Activated T-helper 1 cell treated with anti-CD3 and anti-CD28 coated beads, Interleukin-12 subunit alpha, Interleukin-12 subunit beta, Interleukin-2, Interleukin-4 antibody, amounts not matched to agents 30 ng/mL and 10 ng/mL and 1 ng/mL, durations not matched to agents 14 hours and 24 hours and 36 hours (primary cell): ENCODE measurements at places on chromosomes 12 and 14.
A peak's percentile ranks its signal among the peaks of the same experiment; 100 is the strongest.

DNA sequence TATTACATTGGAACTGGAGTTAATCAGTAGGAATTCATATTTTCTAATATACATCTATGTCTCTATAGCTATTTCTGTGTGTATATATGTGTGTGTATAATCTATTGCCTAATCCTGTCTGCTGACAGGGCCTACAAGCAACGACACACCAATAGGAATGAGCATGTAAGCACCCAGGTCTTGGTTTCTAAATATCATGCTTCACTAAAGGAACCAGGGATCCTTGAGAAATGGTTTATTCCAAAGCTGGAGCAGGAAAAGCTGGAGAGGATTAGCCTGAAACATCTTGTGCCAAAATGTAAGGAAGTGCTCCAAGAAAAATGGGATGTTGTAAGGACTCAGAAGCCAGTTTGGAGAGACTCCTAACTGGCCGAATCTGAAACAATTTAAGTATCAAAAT lies 29.3 kb upstream of the LGALS3 start:
- DNase-seq = no peak

GRCh38 chr12:120102189-120103043 lies 14.1 kb downstream of the RAB35 start:
- DNase-seq = no peak

DNA sequence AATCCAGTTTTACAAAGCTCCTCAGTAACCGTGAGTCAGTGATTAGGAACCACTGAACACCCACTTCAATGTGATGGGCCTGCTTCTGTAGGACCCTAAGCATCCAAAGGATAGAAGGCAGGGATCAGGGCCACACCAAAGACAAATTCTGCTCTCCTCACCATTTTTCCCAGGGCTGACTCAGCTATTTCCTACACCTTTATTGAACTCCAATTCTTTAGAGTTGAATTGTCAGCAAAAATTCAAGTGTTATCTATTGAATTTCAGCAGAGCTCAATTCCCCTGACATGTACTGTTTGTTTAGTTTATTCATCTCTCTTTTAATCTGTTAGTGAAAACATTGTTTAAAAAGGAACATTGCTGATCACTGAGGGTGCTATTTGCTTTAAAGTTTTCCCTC lies 457.7 kb upstream of the TMPO start:
- DNase-seq = no peak

DNA sequence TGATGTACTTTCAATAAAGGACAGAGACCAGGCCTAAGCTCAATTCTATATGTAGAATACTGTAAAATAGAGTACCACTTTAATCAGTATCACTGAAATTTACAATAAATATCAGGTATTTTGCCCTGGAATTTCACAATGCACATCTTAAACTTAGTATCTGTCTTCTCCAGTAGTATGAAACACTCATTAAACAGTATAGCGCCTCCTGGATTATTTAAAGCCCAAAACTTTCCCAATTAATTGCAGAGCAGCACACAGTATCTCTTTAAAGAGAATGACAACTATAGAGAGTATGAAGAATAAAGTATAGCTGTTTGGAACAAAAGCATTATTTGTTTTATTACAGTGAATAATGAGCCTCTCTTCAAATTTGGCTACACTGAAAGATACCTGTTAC lies 80.2 kb downstream of the BHLHE41 start:
- no peak for DNase-seq

DNA sequence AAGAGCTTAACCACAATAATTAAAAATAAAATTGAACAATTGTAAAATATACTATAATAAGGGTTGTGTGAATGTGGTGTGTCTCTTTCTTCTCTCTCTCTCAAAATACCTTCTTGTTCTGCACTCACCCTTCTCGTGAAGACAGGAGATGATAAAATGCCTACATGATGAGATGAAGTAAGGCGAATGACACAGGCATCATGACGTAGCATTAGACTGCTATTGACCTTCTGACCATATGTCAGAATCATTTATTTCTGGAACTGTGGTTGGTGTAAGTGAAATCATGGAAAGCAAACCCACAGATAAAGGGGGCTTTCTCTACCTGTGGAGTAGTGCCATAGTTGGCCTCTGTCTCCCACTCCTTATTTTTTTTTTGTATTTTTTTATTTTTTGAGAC lies 37.8 kb upstream of the NUAK1 start:
- DNase-seq = no peak

DNA sequence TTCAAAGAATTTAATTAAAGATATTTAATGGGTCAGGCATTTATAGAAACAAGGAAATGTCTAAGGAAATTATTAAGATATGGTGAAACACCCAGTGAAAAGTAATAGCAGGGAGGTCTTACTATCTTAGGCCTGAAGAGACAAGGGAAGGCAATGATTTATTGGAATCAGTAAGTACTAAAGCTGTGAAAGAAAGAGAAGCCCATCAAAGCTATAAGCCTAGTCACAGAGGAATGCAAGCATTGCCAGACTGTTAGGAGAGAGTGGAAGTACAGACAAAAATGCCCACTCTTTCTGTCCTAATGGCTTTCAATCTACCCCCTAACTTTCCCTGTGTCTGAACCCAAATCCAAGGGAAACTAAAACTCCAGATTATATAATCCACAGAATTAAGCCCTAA lies 69.2 kb upstream of the PIK3C2G start:
- no peak for DNase-seq

- no peak for DNase-seq
Observed at GRCh38 chr12:13342971-13343370, 146.4 kb downstream of the EMP1 start.

GRCh38 chr14:64649383-64649998 lies 54.7 kb upstream of the PLEKHG3 start:
- no peak for DNase-seq

DNA sequence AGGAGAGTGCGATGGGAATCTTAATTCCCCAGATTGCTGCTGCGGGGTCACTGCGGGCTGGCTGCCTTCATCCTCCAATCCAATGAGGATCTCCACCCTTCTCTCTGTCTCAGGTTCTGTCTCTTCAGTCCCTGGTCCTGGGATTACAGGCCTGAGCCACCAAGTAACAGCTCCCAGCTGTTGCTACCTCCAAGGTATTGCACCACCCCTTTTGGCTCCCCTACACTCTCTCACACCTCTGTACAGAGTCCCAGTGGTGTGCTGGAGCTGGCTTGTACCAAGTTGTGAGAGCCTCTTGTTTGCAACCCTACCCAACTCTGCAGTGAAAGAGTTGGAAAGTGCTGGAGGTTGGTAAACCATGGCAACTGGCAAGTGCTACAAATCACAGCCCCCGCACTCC lies 10.0 kb upstream of the RILPL1 start:
- DNase-seq = no peak

- no peak for DNase-seq
Observed at GRCh38 chr12:101792046-101792931, 38.5 kb downstream of the GNPTAB start.

- no peak for DNase-seq
Observed at GRCh38 chr12:119178544-119179334, at the start of gene HSPB8. Gene HSPB8 (plus strand): TSS chr12:119178931. CDS start chr12:119179313, 382 bp downstream.

DNA sequence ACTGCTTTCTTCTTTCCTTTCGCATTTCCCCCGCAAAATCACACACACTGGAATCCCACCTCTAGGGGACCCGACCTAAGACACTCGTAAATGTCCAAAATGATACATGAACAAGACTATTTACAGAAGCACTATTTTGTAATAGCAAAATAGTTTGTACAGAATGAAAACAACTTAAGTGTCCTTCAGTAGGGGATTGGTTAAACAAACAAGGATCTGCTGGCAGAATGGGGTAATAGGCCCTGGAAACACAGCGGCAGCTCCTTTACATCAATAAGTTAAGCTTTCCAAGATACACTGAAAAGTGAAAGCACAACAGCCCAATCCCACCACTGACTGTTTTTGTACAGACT lies 48.8 kb downstream of the LTBP2 start:
- DNase-seq = no peak

DNA sequence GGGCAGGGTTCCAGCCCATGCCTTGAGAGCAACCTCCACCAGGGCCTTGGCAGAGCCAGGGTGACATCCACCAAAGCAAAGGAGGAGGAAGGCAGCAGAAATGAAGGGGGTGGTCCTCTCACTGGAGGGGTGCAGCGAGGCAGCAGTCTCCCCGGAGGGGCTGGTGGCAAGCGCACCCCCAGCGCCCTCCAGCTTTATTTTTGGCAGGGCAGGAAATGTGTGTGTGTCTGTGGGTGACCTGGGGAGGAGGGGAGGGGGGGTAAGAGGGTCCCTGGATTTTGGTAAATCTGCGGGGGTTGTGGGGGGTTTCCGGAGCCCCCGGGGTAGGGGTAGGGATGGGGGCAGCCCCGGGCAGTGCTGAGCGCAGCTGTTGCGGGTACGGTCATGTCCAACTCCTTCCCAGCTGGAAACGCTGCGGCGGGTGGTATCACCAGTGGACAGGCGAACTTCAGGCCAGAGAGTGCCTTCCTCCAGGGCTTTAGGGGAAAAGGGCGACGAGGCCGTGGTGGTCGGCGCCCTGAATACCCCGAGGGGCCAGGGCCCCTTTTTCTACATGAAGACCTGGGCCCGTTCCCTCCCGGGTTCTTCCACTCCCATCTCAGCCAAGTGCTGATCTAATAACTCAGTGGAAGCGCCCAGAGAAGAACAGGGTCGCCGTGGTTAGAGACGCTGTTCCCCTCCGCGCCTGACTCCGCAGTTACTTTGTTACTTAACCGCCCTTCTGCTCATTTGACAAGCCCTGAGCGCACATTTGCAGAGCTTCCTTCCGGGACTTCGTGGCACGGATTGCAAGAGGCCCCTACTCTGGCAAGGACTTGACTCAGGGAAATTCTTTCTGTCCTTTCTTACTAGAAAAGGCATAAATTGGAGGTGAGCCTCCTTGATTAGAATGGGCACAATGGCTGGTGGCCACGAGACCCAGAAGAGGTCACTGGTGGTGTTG lies 55.2 kb downstream of the FOS start:
- peak; percentile 48 for DNase-seq

DNA sequence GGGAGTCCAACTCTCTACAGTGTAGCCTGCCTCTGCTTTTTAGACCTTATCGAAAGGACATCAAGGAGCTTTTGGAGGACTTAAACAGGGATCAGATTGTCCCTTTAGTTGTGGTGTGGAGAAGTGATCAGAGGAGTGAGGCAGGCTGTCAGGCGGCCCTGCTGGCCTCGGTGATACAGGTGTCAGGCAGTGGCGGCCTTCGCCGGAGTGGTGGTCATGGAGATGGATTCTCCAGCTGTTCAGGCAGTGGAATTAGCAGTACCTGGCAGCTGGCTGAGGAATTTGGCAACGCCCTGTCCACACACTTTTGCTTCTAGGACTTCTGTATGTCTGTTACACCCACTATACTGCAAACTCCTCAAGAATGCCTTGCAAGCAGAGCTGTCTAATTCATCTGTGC lies 4.2 kb upstream of the CLMN start:
- no peak for DNase-seq

- no peak for DNase-seq
Observed at GRCh38 chr14:97887690-97888089, 1090.5 kb downstream of the VRK1 start.

- no peak for DNase-seq
Observed at GRCh38 chr12:67818459-67818903, 169.9 kb downstream of the DYRK2 start.

GRCh38 chr14:55398679-55399078 lies 13.0 kb downstream of the ATG14 start:
- no peak for DNase-seq

DNA sequence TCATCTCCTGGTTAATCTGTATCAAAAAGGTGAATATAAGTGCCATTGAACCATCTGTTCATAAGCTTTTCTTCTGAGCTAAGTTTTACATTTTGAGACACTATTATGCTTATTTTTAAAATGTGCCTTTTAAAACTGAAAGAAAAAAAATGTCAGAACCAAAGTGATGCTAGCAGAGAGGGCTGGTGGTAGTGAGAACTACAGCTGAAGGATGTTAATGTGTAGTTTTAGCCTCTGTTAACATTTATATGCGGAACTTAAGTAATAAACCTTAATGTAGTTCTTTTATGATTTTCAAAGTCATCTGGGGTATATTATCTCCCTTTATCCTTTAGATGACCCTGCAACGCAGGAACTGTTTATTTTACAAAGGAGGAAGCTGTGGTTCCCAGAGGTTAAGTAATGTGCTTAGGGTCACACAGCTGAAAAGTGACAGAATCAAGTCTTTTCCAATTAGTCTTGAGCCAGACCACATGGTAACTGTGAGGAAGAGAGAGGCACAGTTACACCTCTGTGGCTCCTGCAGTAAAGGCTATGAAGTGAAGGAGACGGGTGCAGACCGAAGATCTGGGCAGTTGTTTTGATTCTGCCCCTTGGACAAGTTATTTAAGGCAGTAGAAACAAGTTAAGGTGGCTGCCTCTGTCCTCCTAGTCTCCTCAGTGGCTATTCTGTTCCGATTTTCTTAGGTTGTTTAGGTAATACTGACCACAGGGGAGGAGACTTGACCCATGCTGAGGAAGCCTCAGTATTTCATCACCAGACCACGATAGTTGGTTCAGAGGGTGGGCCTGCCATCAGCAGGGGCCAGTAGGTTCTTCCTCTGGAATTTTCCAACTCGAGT lies 23.9 kb downstream of the GNG2 start:
- no peak for DNase-seq

DNA sequence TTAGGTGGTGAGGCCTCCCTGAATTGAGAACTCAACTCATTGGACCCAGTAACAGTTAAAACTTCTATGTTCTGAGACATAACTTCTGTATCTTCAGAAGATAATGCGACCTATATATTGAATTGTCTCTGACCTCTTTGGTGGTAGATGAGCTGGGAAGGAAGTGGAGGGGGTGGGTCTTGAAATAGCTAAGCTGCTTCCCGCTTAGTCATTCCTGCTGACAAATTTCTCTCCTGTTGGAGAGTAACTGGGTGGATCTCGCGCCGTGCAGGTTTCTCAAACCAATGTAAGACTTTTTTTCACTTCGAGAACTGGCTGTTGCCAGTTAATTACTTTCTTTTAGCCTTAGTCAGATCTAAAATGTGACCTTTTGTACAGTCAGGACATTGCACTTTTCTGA lies 100.8 kb downstream of the PPHLN1 start:
- no peak for DNase-seq

GRCh38 chr12:80087486-80088213 lies 11.7 kb upstream of the OTOGL start:
- DNase-seq = no peak

DNA sequence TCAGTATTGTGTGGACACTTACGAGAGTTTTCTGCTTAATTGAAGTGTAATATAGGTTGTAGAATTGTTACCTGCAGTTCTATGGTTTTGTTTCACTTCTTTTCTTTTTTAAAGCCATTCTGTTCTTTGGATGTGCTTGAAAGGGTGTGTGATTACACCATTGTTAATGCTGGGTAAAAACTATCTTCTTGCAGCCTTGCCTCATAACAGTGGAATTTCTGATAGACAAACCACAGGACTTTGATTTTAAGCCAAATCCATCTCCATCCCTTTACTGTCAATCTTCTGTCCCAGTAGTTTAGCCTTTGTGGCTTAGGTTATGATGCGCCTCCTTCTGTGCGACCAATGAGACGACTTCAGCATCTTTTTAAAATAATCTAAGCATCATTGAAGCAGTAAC lies 182.3 kb downstream of the PELI2 start:
- no peak for DNase-seq

DNA sequence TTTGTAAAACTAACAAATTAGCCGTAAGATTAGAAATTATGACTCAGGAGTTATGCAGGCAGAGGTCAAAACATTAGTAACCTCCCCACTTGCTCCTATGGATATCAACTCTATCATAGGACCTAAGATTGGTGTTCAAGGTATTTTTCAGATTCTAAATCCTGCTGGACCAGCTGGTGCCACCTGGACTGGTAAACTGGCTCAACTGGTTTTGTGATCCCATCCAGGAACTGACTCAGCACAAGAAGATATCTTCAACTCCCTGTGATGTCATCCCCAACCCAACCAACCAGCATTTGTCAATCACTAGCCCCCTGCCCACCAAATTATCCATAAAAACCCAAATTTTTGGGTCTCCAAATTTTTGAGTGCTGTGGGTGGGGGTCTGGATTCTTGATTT lies 98.1 kb upstream of the OR4E1 start:
- DNase-seq = no peak
